ENCODE measurements at places on chromosomes 12 and 14.

- no peak for DNase-seq
Observed at GRCh38 chr12:7411343-7411742, 32.6 kb downstream of the CD163L1 start.

GRCh38 chr12:67810166-67810565 lies 161.6 kb downstream of the DYRK2 start:
- DNase-seq, result no peak

DNA sequence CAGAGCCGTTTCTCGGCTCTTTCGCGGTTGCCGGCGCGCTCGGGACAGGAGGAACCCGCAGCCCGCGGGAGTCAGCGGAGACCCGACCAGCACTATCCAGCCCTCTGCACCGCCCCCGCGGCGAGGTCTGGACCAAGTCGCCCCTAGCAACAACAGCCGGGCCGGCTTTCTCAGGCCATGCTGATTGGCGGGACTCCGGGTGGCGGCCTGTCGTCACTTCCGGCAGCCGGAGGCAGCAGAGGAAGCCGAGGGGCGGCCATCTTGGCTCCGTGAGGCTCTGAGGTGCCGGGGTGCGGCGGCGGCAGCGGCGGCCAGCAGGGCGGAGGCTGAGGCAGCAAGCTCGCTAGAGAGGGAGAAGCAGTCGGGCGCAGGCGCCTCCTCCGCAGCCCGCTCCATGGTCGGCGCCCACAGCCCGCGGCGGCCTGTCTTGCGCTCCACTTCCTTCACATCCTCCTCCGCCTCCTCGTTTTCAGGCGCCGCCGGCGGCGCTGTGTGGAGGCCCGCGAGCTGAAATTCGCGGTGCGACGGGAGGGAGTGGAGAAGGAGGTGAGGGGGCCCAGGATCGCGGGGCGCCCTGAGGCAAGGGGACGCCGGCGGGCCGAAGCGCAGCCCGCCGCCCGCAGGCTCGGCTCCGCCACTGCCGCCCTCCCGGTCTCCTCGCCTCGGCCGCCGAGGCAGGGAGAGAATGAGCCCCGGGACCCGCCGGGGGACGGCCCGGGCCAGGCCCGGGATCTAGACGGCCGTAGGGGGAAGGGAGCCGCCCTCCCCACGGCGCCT lies at the start of gene MARK3:
MARK3 (plus strand) TSS at position 264 of the 777 bp plus-strand sequence. CDS start 615 bp downstream, outside the sequence.
- peak; percentile 93 for DNase-seq

DNA sequence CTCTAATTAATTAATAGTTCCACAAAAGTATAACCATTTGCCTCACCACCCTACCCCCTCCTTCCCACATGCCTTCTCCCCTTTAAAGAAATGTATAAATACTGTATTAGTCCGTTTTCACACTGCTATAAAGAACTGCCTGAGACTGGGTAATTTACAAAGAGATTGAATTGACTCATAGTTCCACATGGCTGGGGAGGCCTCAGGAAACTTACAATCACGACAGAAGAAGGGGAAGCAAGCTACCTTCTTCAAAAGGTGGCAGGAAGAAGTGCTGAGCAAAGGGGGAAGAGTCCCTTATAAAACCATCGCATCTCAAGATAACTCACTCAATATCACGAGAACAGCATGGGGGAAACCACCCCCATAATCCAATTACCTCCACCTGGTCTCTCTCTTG lies 8.2 kb upstream of the RESF1 start:
- DNase-seq, result no peak

- DNase-seq, result no peak
Observed at GRCh38 chr12:51749206-51749985, 99.1 kb downstream of the FIGNL2 start.
